ENCODE measurements at places on chromosomes 16 and 17.

DNA sequence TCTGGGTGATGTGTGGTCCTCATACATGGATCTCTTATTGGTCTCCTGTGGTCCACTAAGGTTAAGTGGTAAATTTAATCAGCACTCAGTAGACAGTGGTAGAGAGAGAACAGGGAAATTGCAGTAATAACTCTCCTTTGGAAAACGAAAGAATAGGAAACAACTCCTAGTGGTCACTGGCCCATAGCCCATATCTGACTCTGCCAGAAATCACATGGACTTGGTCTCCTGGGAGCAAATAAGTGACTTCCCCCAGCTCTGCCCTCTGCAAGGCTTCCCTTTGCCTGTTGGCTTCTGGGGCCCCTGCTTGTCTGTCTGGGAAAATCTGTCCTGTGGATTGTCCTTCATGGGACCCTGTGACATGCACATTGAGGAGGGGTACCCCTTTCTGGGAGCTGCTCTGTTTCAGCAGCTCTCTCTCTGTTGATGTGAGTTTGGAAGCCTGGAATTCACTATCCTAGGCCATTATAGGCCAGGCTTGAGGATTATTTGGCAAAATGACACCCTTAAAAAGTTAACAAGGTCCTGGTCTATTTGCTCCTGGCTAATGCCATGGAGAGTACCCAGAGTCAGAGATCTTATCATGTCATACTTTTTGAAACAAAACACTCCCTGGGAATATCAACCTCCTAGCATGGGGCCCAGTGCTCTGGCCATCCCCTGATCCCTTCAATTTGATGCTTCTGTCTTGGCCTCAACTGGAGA is 58.0 kb upstream of the HNF1B start:
- DNase-seq = no peak

GRCh38 chr17:28643983-28644786 is 773 bp downstream of the BLTP2 start:
- peak; percentile 38 for DNase-seq

DNA sequence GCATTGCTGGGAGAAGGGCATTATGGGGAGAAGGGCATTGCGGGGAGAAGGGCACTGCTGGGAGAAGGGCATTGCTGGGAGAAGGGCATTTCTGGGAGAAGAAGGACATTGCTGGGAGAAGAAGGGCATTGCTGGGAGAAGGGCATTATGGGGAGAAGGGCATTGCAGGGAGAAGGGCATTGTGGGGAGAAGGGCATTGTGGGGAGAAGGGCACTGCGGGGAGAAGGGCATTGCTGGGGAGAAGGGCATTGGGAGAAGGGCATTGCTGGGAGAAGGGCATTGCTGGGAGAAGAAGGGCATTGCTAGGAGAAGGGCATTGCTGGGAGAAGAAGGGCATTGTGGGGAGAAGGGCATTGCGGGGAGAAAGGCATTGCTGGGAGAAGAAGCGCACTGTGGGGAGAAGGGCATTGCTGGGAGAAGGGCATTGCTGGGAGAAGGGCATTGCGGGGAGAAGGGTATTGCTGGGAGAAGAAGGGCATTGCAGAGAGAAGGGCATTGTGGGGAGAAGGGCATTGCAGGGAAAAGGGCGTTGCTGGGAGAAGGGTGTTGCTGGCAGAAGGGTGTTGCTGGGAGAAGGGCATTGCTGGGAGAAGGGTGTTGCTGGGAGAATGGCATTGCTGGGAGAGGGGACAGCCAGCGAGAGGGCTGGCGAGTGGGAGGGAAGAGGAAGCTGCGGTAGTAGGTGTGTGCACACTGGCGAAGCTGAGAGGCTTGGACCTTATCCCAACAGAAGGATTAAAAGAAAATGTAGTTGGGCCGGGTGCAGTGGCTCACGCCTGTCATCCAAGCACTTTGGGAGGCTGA is 4.6 kb upstream of the PYDC1 start:
- no peak for DNase-seq

- no peak for DNase-seq
Measured at GRCh38 chr16:82756283-82756599, 129.5 kb downstream of the CDH13 start.

DNA sequence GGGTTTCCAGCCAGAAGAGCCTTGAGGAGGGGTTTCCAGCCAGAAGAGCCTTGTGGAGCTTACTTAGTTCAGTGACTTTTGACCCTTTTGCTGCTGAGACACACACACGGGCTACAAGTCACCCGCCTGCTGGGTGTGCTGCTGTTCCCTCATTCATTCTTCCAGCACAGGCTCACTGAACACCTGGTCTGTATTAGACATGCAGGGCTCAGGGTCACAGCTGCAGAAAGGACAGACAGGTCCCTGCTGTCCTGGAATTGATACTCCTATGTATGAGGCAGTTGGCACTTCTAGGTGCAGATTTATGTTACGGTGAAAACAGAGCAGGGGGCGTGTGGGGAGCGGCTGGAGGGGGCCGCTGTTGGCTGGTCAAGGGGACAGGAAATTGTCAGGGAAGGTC is 6.8 kb downstream of the CACNG4 start:
- no peak for DNase-seq

- no peak for DNase-seq
Measured at GRCh38 chr16:4373909-4374742, 2.5 kb downstream of the VASN start.

DNA sequence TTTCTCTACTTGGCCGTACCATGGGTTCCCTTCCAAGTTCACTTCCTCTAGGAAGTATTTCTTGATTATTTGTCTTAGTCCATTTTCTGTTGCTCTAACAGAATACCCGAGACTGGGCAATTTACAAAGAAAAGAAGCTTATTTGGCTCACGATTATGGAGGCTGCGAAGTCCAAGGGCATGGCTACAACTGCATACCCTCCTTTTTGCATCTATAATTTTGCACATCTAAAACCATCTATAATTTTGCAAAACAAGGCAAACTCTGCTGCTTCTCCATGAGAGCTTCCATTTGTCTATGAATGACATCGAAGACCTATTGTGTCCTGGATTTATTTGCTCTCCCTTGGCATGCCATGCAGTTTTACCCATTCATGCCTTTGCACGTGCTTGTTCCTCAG is 27.6 kb upstream of the RGS9 start:
- DNase-seq = no peak

DNA sequence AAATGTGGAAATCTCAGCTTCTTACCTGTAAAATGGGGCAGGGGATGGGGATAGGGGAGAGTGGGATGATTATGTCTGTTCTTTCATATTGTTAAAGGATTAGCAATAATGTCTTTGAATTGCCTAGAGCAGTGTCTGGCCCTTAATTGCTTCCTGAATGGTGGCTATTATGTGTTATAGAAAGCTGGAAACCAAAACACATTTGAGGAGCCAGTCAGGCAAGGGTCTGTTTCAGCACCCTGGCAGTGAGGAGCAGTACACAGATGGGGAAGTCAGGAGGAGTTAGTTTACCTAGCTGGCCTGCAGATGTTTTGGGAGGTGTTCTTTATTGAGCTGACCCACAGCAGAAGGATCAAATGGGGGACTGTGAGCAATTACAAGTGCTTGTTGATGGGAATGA is 63.0 kb downstream of the NUP93 start:
- DNase-seq = peak; percentile 5

DNA sequence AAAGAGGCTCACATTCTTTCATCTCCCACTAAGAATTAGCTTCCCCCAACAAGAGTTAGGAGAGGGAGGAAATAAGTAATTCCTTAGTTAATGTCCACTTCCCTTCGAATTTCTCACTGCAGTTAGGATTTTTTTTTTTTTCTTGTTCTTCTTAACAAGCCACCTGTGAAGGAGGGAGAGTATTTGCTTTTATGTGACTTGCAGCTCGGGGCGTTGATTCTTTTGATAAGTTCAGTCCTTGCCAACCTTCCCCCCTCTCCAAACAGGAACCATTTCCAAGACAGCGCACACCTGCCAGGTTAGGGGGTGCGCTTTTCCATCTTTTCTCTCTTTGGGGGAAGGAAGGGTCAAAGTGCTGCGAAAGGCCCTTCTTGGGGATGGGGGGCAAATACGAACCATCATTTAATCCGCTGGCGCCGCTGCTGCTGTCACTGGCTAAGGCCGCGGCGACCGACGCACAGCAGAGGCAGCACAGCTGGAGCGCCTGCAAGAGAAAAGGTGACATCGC is 758 bp downstream of the ADAMTS18 start:
- DNase-seq = peak; percentile 21

- no peak for DNase-seq
Measured at GRCh38 chr16:51147776-51148677, 3.0 kb downstream of the SALL1 start.

- no peak for DNase-seq
Measured at GRCh38 chr17:48711128-48711527, 11.2 kb downstream of the PRAC1 start.

- DNase-seq = no peak
Measured at GRCh38 chr17:71511266-71511995, 609.4 kb upstream of the SOX9 start.

GRCh38 chr17:17837380-17837821 is 615 bp upstream of the SREBF1 start:
- DNase-seq = no peak

- peak; percentile 66 for DNase-seq
Measured at GRCh38 chr16:29804455-29805231, 1.7 kb upstream of the MAZ start.

- no peak for DNase-seq
Measured at GRCh38 chr17:14355556-14355955, 54.7 kb downstream of the HS3ST3B1 start.

DNA sequence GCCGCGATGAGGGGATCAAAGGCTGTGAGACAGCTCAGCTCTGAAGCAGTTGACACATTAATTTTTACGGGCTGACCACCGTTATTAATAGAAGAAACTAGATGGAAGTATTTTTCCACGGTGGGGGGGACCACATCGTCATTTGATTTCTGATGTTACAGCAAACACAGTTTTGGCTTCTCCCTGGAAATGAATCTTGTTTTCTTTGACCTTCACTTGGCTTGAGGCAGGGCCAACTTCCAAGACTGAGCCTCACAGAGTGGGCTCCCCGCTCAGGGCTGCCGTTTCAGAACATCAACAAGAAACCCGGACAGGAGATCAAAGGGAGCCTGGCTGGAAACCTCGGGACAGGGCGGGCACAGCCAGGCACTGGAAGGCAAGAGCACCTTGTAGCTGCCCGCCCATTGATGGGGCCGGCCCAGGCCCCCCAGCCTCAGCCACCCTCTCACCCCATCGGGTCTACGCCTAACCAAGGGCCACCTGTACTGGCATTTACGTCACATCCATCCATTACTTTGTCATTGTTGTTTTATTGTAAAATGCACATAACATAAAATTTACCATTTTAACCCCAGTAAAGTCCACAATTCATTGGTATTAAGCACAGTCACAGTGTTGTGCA is 124.6 kb downstream of the C16orf95 start:
- no peak for DNase-seq

- DNase-seq = no peak
Measured at GRCh38 chr17:64406321-64407200, 15.9 kb upstream of the PECAM1 start.

- peak; percentile 6 for DNase-seq
Measured at GRCh38 chr17:46984892-46985291, 5.8 kb upstream of the RPRML start.

DNA sequence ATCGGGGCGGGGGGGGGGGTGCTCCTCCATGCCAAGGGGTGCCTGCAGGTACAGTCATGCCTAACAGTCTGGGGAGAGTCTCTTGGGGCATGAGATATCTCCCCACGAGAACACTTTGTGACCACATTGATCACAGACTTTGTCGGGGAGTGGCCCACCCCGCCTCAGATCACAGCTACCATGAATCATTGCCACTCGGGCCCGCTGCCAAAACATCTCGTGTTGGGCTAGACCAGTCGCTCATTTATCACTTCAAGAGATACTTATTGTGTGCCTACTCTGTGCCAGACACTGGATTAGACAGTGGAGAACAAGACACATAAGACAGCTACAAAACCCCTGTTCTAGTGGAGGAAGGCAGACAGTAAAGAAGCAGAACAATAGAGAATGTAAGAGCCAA is 72.6 kb downstream of the CLEC16A start:
- DNase-seq = no peak

- no peak for DNase-seq
Measured at GRCh38 chr17:13594310-13594709, 7.4 kb downstream of the HS3ST3A1 start.
